ENCODE measurements at places on chromosomes 7 and 10. TPM values are rescaled to one million over a fixed set of nuclear protein-coding genes. Genes with fewer than 3 reads are reported as not detected.

DNA sequence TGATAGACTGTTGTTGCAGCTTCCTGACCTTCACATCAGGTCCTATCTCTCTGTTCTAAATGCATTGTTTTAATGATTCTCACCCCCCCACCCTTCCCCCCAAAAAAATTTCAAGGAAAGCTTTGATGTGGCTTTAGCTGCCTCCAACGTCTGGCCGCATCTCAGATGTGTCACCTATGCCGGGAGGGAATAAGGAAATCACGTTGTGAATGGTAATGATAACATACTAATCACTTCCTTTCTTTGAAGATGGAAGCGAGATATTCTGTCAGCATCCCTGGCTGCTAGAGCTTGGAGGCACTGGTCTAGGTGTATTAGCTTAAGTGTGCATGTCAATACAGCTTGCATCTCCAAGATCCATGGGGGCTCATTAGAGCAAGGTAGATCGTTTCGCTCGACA is 89.6 kb downstream of the VTI1A start:
- no peak for DNase-seq

DNA sequence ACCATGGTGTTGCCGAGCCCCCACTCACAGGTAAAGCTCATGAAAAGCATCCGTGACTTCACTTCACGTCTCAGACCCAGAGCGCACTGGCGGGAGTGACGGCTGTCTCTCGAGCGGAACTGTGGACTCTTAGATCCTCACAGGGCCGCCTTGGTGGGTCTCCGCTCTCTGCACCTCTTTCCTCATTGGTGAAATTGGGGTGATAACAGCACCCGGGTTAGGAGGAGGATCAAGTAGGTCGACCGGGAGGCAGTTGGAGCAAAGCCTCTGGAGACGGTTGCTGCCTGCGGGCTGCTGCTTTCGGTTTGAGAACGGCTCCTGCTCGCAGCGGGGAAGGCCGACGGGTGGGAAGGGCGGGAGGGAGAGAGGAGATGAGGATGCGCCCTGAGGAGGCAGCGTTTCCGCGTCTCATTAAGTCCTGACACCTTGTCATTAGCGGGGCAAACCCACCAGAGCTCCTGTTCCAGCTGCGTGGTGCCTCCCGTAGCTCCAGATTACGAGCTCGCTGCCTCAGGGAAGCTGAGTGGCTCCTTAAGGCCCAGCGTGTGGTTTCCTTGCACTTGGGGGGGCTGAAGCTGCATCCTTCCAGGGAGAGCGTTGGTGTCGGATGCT is 51.9 kb upstream of the CFAP46 start:
- no peak for DNase-seq

- no peak for DNase-seq
Observed at GRCh38 chr7:150370612-150371071, 2.0 kb downstream of the REPIN1 start.

DNA sequence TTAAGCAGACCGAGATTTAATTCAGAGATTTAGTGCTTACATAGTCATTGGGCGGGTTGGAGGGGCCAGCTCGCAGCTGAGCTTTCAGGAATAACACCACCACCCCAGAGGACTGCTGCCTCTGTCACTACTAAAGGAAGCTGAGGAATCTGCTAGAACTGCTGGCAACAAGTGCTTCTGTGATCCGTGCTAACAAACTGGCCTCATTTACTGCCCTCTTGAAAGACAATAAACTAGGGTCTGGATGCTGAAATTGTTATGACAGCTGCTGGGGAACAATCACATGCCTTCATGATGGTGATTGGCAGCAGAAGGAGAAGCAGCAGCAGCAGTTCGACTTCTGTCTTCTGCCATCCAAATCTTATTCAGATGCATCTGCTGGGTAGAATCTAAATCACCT is 285.5 kb upstream of the TAC1 start:
- DNase-seq, result no peak

DNA sequence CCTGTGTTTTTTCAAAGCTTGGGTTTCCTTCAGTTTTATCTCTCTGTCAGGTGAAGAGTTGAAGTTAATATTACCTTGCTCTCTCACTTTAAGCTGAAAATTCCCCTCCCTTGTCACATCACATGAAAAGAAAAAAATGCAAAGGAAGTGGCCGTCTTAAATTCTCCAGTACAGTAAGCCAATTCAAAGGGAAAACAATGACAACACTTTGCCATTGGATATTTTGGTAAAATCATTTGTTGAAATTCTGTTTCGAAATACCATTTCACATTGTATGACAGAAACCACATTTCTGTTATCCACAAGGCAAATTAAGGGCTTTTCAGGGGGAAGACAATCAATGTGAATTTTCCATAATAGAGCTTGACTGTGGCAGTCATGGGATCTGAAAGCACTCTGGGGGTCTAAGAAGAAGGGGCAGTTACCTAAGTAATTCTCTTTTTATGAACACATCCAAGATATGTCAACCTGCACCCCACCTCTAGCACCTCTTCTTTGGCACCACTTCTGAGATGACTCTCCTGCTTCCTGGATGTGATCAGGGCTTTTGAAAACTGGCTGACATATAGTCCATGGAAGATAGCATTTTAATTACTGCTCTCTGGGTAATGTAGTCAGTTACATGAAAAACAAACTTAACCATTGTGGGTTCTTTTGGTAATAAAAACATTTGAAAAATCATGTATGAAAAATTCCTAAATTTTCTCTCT is 63.8 kb downstream of the ENTPD1 start:
- DNase-seq, result peak; percentile 62

GIMAP2 gene
- 0.85 TPM for total RNA-seq

ST8SIA6 gene
- 0.17 TPM for total RNA-seq

TRIM24 gene
- 14.5 TPM for total RNA-seq

All from renal cortical epithelial cell (primary cell).